ENCODE measurements at places on chromosomes 3 and 15. TPM values are rescaled to one million over a fixed set of nuclear protein-coding genes. Genes with fewer than 3 reads are reported as not detected.

The TICRR gene
- polyA plus RNA-seq = not detected

DNA sequence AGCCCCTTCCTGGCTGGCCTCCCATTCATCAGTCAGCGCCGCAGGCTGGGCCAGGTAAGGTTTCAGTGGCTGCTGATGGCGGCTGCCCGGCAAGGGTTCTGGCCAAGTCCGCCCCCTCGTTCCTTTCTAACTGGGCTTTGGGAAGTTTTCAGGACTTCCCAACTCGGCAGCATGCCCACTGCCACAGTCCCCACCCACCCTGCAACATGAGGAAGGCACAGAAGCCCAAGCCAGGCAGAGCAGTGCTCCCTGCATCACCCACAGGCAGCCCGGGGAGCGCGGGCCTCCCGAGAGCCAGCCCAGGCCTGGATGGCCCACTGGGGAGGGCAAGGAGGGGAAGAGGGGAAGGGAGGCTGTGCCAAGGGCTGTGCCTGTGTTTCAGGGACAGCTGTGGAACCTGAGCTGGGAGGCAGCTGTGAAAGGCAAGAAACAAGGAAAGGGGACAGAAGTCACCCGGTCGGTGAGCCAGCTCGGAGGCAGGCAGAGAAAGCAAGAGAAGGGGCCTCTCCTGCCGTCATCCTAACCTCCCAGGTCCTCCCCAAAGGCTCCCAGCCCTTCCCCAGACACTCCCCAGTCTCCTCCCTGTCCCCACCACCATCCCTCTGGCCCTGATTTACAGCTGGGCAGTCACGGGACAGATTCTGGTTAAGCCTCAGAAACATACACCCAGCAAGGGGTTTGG, 73.9 kb downstream of the CPN2 start:
- DNase-seq = no peak

GRCh38 chr15:48265135-48265534, 59.0 kb downstream of the SLC12A1 start:
- DNase-seq = no peak

DNA sequence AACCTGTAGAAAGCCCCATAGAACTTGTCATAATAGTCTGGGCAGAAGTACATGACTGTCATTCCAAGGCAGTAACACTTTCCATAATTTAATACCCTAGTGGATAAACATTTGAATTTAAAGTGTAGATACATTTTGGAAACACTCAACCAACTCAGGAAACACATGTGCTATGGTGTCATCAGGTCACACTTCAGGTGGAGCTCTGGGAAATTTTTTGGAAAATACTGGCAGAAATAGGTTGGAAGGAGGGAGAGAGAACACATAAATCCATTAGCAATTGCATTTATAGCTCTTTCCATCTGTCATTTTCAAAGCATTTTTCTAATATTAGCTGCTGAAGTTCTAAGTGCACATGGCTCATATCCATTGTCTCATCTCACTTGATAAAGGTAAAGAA, 135.7 kb downstream of the MEIS2 start:
- DNase-seq = no peak
